ENCODE measurements at places on chromosomes 11 and 22.

- DNase-seq = no peak
Measured at GRCh38 chr11:48105096-48105990, 111.3 kb upstream of the OR4B1 start.

- no peak for DNase-seq
Measured at GRCh38 chr11:109728056-109728455, 306.1 kb downstream of the C11orf87 start.

- no peak for DNase-seq
Measured at GRCh38 chr22:43833286-43834240, 21.5 kb upstream of the EFCAB6 start.

GRCh38 chr11:72771507-72771906, 19.3 kb upstream of the ARAP1 start:
- peak; percentile 74 for DNase-seq

DNA sequence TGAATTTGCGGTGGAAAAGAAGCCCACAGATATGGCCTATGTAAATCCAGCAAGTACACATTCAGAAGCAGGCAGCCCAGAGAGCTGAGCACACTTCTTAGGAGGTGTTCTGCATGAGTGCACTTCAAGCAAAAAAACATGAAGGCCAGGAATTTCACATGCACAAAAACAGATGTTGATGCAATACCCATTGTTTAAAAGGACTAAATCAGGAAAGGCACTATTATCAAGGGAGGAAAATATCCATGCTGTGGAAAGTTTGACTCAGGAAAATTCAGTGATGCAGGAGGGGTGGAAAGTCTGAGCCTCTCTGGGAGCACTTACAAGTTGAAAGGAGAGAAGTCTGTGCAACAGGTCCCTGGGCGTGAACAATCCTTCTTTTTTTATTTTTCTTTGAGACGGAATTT, 15.8 kb upstream of the CARS1 start:
- DNase-seq = peak; percentile 97

DNA sequence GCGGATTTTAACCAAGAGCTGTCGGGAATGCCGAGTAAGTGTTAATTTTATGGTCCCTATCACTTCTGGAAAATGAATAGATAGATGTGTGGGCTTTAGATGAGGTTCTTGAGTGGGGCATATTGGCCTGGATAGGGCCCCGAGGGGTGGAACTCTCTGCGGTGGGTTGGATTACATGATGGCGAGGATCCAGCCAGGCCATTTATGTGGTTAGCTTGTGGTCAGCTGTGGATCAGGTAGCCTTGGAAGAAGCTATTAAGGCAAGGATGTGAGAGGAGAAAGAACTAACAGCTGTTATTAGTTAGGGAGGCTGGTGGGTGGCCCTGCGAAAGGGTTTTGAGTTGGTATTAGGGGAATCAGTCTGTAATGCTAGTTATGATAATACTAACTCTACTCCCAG, 268.4 kb downstream of the NELL1 start:
- DNase-seq = no peak

- DNase-seq = no peak
Measured at GRCh38 chr11:16806791-16807190, 68.3 kb downstream of the C11orf58 start.
